ENCODE measurements at places on chromosomes 2 and 18.
A peak's percentile ranks its signal among the peaks of the same experiment; 100 is the strongest.

DNA sequence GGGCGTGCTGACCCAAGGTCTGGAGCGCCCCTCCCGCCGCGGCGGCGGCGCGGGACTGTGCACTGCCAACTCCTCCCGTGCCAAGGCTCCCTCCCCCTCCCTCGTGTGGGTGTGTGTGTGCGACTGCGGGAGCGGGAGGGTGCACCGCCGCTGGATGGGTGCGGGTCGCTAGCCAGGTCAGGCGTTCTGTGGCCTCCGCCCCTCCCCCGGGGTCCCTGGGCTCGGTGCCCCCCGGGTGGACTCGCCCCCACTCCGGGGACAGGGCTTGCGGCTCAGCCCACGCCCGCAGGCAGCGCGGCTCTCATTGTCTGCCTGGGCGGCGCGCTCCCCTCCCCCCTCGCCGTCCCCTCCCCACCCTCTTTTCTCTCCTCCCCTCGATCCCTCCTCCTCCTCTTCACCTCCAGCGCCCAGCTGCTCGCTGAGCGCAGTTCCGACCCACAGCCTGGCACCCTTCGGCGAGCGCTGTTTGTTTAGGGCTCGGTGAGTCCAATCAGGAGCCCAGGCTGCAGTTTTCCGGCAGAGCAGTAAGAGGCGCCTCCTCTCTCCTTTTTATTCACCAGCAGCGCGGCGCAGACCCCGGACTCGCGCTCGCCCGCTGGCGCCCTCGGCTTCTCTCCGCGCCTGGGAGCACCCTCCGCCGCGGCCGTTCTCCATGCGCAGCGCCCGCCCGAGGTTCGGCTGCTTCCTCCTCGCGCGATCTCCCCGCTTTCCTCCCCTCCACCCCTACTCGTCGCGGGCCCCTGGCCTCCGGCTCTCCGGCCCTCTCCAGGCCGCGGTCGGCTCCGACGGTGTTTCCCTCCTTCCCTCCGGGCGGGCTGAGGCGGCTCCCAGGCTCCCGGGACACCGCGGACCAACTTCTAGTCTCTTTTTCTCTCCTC lies at the start of gene GATA6:
Gene GATA6 (plus strand): TSS at position 579 of the 878 bp plus-strand sequence. CDS start 1,556 bp downstream, outside the sequence.
- no peak for DNase-seq
- H3K27ac ChIP-seq: peak within 1 kb of the TSS; percentile 60
- peaks cover 75% of the 10 kb centered on the region for H3K27me3 ChIP-seq
- peak within 1 kb of the TSS; percentile 82 for H3K4me3 ChIP-seq
- peaks cover 17% of the 10 kb centered on the region for H3K4me1 ChIP-seq

GRCh38 chr2:240760576-240761246 lies 59.3 kb downstream of the KIF1A start:
- H3K27me3 ChIP-seq: no peaks in the 10 kb centered on the region
- no peak overlapping the region for H3K4me3 ChIP-seq
- DNase-seq: no peak
- no peaks in the 10 kb centered on the region for H3K4me1 ChIP-seq

GRCh38 chr18:48573632-48574283 lies 34.9 kb downstream of the CTIF start:
- no peak overlapping the region for H3K4me3 ChIP-seq
- no peak for DNase-seq
- no peaks in the 10 kb centered on the region for H3K4me1 ChIP-seq
- no peaks in the 10 kb centered on the region for H3K27me3 ChIP-seq

DNA sequence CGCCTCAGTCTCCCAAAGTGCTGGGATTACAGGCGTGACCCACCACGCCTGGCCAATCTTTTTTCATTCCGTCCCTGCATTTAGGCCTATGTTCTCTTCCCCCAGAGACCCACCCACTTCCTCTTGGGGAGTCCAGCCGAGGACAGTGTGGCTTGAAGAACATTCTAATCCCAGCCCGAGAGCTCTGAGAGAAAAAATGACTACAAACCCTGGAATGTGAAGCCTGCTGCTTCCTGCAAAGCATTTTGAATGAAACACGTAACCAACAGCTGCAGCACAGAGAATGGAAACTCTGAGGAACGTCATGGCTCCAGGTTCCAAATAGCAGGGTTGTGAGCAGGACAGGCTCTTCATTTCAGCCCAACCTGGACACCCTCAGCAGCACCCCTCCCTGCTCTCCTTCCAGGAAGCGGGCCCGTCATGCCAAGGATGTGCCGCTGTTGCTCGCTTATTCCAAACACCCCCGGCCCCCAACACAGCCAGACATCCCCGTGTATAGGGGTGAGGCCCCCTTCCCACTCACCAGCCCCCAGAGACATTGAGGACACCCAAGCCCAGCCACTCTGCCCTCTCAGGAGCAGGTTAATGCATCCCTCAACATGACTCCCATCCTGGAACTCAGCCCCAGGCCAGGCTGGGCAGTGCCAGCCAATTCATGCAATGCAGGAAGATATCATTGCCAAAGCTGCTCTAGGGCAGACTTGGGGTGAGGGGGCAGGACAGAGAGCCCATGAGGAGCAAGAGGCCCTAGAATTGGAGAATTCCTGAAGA lies 139.8 kb downstream of the ZFP36L2 start:
- H3K36me3 ChIP-seq: peaks cover 4% of the 10 kb centered on the region
- no peak for DNase-seq
- H3K27ac ChIP-seq: no peak overlapping the region
- H3K27me3 ChIP-seq: no peaks in the 10 kb centered on the region

- H3K4me1 ChIP-seq: no peaks in the 10 kb centered on the region
- H3K36me3 ChIP-seq: no peaks in the 10 kb centered on the region
- no peaks in the 10 kb centered on the region for H3K27me3 ChIP-seq
- no peak overlapping the region for H3K27ac ChIP-seq
- H3K4me3 ChIP-seq: no peak overlapping the region
Measured at GRCh38 chr2:120029672-120030640, 17.1 kb downstream of the EPB41L5 start.

GRCh38 chr2:6526093-6526824 lies 339.4 kb downstream of the CMPK2 start:
- no peak for DNase-seq
- no peaks in the 10 kb centered on the region for H3K27me3 ChIP-seq
- no peak overlapping the region for H3K27ac ChIP-seq
- no peak overlapping the region for H3K4me3 ChIP-seq
- H3K36me3 ChIP-seq: no peaks in the 10 kb centered on the region

- no peaks in the 10 kb centered on the region for H3K4me1 ChIP-seq
- DNase-seq: no peak
- H3K4me3 ChIP-seq: no peak overlapping the region
- H3K27me3 ChIP-seq: no peaks in the 10 kb centered on the region
Measured at GRCh38 chr18:8073167-8073566, 506.1 kb downstream of the PTPRM start.

DNA sequence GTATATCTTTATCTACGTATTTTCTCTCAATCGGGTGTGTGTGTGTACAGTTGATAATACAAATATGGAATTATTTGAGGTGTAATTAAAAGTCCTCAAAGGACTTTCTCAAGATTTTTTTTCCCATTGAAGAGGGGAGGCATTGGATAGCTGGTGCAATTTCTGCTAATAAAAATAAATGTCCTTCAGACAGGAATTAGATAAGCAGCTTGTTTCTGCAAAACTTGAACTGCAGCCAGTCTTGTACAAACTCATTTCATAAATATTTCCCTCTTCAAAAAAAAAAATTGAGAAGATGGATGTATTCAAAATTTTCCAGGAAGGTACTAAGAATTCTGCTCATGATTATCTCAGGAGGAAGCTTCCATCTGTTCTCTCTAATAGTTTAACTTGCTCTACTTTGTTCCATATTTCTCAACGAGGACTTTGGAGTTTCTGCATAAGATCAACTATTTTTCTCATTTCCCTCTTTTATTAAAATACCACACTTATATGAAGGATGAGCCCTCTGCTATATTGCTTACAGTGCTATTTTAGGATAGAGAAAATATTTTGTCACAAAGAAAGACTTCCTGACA lies 33.0 kb upstream of the GLS start:
- no peak overlapping the region for H3K4me3 ChIP-seq
- DNase-seq: no peak
- H3K27me3 ChIP-seq: no peaks in the 10 kb centered on the region
- no peak overlapping the region for H3K27ac ChIP-seq

- H3K4me3 ChIP-seq: no peak overlapping the region
- DNase-seq: no peak
- H3K36me3 ChIP-seq: no peaks in the 10 kb centered on the region
- no peaks in the 10 kb centered on the region for H3K4me1 ChIP-seq
- no peaks in the 10 kb centered on the region for H3K27me3 ChIP-seq
Measured at GRCh38 chr18:4445902-4446301, 9.2 kb downstream of the DLGAP1 start.

- H3K36me3 ChIP-seq: peaks cover 17% of the 10 kb centered on the region
- H3K4me1 ChIP-seq: peaks cover 28% of the 10 kb centered on the region
- peak overlapping the region; percentile 88 for H3K27ac ChIP-seq
- no peaks in the 10 kb centered on the region for H3K27me3 ChIP-seq
Measured at GRCh38 chr2:224586127-224586695, 1.0 kb upstream of the CUL3 start.

- H3K4me1 ChIP-seq: no peaks in the 10 kb centered on the region
- no peak overlapping the region for H3K27ac ChIP-seq
- H3K4me3 ChIP-seq: no peak overlapping the region
- DNase-seq: no peak
Measured at GRCh38 chr18:26630596-26630995, 82.2 kb upstream of the KCTD1 start.

DNA sequence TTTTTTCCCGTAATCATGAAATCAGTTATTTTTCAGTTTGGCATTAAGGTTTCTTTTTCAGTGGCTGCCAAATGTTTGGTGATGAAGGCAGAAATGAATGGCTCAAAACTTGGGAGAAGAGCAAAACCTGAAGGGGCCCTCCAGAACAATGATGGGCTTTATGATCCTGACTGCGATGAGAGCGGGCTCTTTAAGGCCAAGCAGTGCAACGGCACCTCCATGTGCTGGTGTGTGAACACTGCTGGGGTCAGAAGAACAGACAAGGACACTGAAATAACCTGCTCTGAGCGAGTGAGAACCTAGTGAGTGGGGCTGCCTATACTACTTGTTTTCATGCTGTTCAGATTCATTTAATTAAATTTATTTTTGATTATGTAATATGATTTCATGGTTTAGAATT lies 29.2 kb upstream of the MSH2 start:
- no peak overlapping the region for H3K4me3 ChIP-seq
- no peak for DNase-seq
- H3K27ac ChIP-seq: no peak overlapping the region

DNA sequence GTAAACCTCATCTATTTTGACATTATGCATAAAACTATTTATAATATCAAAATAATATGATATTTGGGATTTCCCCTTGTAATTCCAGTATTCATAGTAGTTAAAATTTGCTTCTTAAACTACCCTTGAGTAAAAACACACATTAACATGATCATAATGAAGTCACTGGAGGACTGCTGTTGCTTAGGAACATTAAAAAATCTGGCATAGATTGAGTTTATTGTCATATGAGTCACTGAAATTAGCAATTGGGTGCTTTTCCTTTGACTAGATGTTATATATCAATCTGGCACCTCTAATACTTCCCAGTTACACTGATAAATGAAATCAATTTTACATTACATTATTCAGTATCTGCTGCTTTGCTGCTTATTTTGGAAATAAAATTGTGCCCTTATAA lies 57.0 kb upstream of the ZC3H15 start:
- H3K4me3 ChIP-seq: no peak overlapping the region
- no peaks in the 10 kb centered on the region for H3K36me3 ChIP-seq
- peaks cover 5% of the 10 kb centered on the region for H3K4me1 ChIP-seq
- H3K27me3 ChIP-seq: no peaks in the 10 kb centered on the region
- no peak overlapping the region for H3K27ac ChIP-seq

DNA sequence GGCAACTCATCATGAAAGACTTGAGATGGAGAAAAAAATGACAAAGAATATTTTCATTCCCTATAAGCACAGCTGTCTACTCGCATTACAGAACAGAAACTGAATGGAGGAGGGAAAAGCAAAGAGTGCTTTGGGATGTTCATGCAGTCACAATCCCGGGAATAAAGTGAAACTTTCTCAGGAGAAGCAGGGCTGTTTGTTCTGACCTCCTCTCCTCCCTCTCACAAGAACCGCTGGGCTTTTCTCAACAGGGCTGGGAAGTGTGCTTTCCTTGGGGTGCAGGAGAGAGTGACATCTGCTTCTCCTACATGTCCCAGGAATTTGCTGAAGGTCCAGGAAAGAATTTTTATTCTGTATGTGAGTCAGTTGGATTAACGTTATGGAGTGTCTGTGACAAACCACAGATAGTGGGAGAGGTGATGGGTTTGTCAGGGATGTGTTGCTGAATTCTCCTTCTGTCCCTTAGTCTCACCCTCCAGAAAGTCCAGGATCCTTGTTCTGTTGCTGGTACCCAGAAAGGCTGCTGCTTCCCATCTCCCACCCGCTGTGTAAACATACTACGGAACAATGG lies 125.6 kb downstream of the HRH4 start:
- DNase-seq: no peak
- no peaks in the 10 kb centered on the region for H3K36me3 ChIP-seq
- no peaks in the 10 kb centered on the region for H3K27me3 ChIP-seq
- H3K27ac ChIP-seq: no peak overlapping the region
- no peaks in the 10 kb centered on the region for H3K4me1 ChIP-seq
- H3K4me3 ChIP-seq: no peak overlapping the region

GRCh38 chr2:102726128-102727087 lies 35.4 kb upstream of the TMEM182 start:
- no peaks in the 10 kb centered on the region for H3K27me3 ChIP-seq
- H3K36me3 ChIP-seq: peaks cover 33% of the 10 kb centered on the region
- no peak overlapping the region for H3K4me3 ChIP-seq
- DNase-seq: no peak
- H3K27ac ChIP-seq: no peak overlapping the region

DNA sequence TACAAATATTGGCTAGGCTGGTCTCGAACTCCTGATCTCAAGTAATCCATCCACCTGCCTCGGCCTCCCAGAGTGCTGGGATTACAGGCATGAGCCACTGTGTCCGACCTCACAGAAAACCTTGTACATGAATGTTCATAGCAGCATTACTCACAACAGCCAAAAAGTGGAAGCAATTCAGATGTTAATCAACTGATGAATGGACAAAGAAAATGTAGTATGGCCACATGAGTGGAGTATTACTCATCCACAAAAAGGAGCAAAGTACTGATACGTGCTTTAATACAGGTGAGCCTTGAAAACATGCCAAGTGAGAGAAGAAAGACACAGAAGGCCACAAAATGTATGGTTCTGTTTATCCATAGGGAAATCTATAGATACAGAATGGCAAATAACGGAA lies 20.6 kb downstream of the CEP192 start:
- H3K4me1 ChIP-seq: peaks cover 3% of the 10 kb centered on the region
- H3K27ac ChIP-seq: no peak overlapping the region
- DNase-seq: no peak
- no peaks in the 10 kb centered on the region for H3K27me3 ChIP-seq
- peaks cover 53% of the 10 kb centered on the region for H3K36me3 ChIP-seq
- no peak overlapping the region for H3K4me3 ChIP-seq

DNA sequence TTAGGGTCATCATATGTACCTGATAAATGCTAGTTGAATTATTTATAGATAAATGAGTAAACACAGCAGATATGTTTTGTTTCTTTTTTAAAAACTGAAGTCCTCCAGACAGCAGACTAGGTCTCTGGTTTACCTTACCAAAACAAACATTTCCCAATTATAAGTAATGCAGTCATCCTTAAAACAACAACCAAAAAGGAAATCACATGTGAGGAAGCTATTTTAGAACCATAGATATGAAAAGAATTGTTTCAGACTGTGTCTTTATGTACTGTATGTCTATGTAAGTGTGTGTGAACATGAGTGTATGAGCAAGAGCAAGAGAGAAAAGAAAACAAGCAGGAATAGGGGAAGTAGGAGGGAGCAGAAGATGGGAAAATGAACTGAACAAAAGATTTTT lies 441.0 kb downstream of the CPS1 start:
- H3K36me3 ChIP-seq: no peaks in the 10 kb centered on the region
- H3K4me1 ChIP-seq: no peaks in the 10 kb centered on the region
- no peak overlapping the region for H3K4me3 ChIP-seq
- DNase-seq: no peak
